ENCODE measurements at places on chromosomes 5 and 9. TPM values are rescaled to one million over a fixed set of nuclear protein-coding genes. Genes with fewer than 3 reads are reported as not detected.

DNA sequence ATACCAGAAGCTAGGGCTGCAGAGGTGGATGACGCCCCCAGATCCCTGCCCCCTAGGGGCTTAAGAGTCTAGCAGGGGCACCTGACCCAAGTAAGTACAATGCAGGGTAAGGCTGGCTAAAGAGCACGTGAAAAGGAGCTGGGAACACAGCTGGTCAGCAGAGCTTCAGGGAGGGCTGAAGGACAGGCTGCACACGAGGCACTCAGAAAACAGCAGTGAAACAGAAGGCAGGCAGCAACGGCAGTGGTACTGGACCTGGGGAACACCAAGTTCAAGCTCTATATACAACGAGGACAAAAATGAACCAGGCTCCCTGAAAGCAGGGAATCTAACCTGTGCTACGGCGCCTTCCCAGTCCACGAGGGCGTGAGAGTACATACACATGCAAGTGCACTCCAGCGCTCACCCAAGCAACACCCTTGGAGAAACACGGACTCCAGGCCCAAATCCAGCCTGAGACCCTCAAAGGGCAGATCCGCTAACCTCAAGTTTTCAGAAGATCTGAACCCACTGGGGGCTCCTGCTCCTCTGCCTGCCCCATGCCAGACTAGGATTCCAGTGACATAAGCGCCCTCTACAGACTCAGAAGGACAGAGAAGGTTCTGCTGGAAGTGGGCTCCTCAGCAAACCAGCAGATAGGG is 57.4 kb downstream of the PSMB7 start:
- no peak for DNase-seq

The ADAMTS12 gene
- 3.3 TPM for total RNA-seq

DNA sequence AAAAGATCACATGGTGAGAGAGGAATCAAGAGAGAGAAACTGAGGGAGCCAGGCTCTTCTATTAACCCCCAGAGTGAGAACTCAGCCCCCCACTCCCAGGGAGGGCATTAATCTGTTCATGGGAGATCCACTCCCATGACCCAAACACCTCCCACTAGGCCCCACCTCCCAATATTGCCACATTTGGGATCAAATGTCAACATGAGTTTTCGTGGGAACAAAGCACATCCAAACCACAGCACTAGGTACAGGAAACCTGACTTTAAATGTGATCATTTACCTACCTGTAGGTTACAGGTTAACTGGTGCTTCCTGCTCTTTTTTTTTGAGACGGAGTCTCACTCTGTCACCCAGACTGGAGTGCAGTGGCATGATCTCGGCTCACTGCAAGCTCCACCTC is 16.9 kb downstream of the NNT start:
- DNase-seq: no peak

DNA sequence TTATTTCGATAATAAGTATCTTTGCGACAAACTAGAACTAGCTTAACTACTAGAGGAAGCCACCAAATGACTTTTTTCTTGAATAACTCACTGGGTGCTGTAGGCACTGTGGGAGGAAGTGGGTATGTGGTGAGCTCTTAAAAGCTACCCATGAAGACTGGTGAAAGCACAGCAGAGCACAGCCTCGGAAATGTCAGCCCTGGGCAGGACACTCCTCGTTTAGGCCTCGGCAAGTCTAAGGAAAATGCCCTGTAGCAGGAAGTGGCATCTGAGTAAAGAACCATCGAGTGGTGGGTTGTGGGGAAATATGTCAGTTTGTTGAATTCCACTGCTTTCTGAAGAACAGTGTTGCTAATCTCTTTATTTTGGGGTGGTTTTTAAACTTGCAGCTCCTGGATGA is 44.0 kb upstream of the NCS1 start:
- no peak for DNase-seq

DNA sequence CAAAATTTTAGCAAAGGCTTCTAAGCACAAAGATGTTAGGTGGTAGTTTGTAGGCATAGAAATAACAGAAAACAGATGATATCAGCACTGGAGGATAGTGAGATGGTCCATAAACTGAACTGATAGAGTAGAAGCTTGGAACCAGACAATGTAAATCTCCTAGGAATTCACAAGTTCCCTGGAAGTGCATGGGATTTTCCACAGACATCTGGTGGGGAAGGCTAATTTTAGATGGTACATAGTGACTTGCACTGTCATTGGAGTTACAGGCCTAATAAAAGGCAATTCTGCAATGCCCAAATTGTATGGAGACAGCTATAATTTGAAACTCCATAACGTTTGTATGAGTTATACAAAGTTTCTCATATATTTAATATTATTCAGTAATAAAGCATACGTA is 653.0 kb upstream of the MEF2C start:
- no peak for DNase-seq

The RGMB gene
- total RNA-seq: 20.9 TPM

DNA sequence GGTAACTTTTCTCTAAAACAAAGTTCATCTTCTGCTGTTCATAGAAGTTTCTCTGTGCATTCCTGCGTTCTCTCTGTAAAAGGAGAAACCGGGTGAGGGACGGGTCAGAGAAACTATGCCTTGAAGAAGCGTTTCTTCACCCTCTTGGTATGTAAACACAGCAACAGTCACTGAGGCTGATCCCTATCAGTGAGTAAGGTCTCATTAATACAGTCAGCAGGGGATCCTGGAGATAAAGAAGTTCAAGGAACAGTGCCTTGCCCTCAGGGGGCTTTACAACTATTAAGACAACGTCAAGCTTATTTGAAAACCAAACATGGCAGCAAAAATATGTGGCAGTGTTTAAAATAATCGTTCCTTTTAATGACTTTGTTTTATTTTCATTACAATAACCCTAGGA is 202.9 kb upstream of the IL12B start:
- no peak for DNase-seq

DNA sequence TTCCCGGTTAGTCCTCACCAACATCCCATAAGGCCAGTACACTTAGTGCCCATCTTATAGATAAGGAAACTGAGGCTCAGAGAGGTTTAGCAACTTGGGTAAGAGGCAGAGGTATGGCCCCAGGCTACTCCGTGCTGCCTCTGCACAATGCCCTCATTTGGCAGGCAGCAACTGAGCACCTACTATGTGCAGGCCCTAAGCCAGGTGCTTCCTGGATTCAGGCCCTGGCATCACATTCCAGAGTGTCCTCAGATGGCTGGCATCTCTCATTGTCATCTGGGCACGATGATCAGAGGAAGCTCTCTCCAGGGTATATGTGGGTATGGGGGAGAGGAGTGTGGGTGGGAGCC is 53.8 kb upstream of the PSD2 start:
- DNase-seq: no peak

GRCh38 chr5:107388141-107388861 is 282.4 kb downstream of the EFNA5 start:
- no peak for DNase-seq

Measured in epithelial cell of proximal tubule (primary cell).